ENCODE measurements at places on chromosomes 2 and 18.

DNA sequence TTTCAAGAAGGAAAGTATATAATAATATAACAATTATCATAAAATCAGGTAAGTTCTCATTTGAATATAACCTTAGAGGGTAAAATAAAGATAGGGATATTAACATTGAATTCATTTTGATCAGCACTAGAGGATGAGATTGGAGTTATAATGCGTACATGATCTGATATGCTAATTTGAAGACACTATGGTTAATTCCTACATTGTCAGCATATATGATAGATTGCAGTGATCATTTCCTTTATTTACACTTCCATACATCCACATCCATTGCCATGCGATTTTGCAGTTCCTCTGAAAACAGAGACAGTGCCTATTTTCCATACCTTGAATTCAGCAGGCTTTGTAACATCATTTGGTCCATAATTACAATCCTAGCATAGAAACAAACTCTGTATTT, 519.2 kb downstream of the CCDC85A start:
- DNase-seq = no peak

- no peak for DNase-seq
These were observed 77.3 kb upstream of the ATG16L1 start for GRCh38 chr2:233174137-233174536.

DNA sequence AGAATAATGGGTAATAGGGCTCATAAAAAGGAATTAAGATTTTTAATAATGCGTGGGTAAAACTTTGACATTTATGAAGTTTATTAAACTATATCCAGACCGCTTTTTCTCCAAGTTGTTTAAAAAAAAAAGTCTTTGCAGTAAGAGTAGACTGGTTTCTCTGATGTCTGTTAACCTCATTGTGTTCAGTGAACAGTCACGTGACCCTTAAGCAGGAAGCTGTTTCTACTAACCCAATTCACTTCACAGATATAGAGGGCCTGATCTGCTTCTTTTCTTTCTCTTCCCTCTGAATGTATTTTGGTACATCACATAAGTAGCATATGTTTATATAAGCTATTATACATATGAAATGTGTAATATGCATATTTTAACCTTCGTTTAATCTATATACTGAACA, 1011.3 kb upstream of the CELF4 start:
- DNase-seq = no peak

DNA sequence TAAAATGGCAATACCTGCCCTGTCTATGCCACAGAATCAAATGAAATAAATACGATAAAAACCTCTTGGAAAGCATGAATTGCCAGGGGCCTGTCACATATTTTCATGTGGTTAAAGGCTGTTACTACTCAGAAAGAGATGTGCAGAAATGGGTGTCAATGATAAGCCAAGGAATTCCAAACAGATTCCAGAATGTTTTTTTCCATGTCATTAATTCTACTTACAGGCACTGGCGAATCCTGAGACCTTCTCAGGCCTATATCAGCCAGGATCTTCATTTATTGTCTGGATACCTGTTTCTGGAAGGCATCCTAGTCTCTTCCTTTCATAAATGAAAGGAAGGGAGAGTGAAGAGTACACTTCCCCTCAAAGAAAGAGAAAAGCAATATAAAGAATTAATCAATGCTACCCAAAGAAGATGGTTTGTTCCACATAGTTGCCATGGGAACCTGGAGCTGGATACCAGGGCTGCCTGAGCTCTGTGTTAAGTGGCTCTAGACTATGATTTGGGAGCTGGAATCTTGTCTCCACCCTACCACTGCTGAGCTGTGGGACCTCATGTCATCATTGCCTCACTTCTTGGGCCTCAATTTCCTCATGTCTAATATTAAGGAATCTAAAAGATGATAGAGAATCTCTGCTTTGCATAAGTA, 335.1 kb upstream of the SKOR2 start:
- DNase-seq = no peak

DNA sequence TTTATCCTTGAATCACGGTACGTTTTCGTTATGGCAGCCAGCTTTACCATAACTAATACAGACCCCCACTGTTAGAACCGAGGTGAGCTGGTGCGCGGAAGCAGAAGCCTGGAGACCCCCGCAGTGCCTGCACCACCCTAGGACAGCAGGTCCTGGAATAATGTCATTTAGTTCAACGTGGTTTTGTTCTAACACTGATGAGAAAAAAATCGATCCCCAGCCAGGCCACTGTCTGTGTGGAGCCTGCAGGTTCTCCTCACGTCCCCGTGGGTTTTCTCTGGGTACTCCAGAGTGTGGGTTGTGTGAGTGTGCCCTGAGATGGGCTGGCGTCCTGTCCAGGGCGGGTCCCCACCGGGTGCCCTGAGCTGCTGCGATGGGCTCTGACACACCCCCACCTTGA, 69.9 kb upstream of the ST3GAL5 start:
- DNase-seq = no peak

- no peak for DNase-seq
These were observed 639.8 kb upstream of the ZEB2 start for GRCh38 chr2:145159676-145160075.

- no peak for DNase-seq
These were observed 155.3 kb downstream of the TFCP2L1 start for GRCh38 chr2:121129692-121130091.

GRCh38 chr2:62662554-62662953, 43.0 kb upstream of the EHBP1 start:
- DNase-seq = no peak

- DNase-seq = no peak
These were observed 1.4 kb downstream of the C1QL2 start for GRCh38 chr2:119156891-119157773.

DNA sequence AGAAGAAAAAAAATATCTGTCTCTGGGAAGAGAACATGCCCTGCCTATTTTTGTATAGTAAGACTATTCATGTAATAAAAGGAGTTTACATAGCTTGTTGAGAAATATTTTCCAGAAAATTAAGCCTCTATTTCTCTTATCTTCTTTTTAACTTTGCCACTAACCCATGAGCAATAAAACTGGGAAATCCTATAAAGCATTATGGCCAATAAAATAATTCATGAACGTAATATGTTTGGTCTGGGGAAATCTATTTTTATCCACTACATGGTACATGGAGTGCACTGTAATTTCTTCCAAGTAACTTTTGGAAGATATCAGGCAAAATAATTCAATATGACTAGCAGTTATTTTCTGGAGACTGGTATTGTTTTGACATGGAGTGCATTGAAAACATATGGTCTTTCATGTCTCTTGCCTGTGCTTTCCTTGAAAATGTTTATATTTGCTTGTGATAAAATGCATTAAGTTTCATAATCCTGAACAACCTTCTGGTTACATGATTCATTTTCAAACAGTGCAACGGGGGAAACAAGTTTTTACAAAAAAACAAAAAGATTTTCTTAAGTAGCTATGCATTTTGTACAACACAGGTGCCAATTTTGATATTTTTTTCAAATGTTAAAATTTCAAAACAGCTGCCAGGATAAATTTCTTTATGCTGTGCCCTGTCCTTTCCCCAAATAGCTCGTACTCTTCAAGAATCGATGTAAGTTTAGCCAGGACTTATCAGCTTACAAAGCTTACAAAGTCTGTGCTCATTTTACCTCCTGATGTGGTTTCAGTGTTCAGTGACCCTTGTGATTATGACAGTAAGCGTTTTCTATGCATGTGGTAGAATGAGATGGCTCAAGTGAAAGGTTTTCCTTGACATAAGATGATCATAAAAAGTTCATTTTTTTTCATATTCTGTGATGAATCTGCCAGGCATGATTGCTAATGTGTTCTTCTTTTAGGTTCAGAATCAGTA, 194.5 kb downstream of the UBE2E3 start:
- DNase-seq = no peak

GRCh38 chr18:63016270-63016669, 300.9 kb downstream of the PHLPP1 start:
- no peak for DNase-seq

GRCh38 chr18:52577795-52578194, 237.8 kb downstream of the DCC start:
- no peak for DNase-seq

DNA sequence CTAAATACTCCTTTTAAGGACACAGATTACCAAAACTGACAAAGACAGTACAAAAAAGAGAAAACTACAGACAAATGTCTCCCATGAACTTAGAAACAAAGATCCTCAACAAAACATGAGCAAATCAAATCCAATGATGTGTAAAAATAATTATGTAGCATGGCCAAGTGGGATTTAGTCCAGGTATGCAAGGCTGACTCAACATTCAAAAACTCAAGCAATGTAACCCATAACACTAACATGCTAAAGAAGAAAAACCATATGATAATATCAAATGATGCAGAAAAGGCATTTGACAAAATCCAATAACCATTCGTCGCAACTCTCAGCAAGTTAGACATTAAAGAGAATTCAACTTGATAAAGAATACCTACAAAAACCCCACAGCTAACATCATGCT, 239.0 kb upstream of the KLHL29 start:
- DNase-seq = no peak

DNA sequence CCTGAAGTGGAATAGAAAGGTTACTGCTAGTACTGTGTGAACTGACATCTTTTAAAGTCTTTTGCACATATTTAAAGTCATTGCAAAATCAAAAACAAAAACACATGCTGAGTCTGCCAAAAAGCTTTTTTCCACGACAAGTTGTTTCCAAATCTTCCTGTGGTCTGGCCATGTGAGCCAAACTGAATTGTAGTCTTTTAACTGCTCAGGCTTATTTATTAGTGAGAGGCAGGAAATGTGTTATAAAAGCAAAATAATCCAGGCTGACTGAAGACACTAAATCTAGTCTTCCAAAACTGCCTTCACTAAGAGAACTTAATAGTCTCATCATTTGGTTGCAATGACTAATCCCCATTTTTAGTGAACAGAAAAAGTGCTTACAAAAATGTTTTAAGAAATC, 2.3 kb downstream of the KRCC1 start:
- no peak for DNase-seq

- DNase-seq = no peak
These were observed 279.2 kb downstream of the CYRIA start for GRCh38 chr2:16386431-16386830.

GRCh38 chr2:60316381-60317033, 236.9 kb downstream of the BCL11A start:
- no peak for DNase-seq

DNA sequence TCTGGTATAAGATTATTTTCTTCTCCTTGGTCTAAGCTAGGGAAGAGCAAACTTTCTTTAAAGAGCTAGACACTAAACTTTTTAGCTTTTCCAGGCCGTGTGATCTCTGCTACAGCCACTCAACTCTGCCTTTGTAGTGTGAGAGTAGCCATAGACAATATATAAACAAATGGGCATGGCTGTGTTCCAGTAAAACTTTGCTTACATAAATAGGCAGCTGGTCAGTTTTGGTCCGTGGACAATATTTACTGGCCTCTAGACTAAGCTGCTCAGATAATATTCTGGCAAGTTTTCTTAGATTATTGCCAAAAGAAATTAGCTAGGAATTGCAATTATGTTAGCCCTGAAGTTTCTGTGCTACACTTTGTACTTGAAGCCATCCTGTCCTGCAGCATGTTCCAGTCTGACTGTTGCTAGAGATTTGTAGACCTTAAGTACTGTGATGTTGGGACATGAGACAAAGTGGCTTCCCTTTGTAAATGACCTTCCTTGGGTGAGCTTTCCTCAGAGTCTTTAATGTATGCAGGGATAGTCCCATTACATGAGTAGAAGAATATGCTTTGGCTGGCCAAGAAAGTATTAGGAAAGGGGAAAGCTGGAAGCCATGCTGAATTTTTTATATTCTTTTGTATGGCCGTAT, 126.9 kb downstream of the SOX11 start:
- DNase-seq = no peak

DNA sequence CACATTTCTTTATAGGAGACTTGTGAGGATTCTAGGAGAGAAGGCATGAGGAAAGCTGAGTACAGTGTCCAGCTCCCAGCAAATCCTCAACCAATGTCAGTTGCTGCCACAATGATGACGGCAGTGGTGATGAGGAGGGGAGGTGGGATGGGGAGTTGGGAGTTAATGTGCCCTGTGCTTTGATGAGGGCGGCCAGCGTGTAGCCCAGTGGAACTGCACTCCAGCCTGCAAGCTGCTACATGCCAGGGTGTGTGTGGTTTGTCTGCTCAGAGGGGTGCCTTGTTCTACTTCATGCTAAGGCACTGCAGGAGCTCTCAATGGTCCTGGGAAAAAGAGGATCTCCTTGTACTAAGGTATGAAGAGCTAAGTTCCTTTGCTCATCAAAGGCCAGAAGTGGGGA, 96.1 kb downstream of the MSH2 start:
- DNase-seq = no peak

- no peak for DNase-seq
These were observed 3.0 kb upstream of the FOSL2 start for GRCh38 chr2:28389399-28390240.

- no peak for DNase-seq
These were observed 52.6 kb downstream of the MRPL35 start for GRCh38 chr2:86251840-86252266.

DNA sequence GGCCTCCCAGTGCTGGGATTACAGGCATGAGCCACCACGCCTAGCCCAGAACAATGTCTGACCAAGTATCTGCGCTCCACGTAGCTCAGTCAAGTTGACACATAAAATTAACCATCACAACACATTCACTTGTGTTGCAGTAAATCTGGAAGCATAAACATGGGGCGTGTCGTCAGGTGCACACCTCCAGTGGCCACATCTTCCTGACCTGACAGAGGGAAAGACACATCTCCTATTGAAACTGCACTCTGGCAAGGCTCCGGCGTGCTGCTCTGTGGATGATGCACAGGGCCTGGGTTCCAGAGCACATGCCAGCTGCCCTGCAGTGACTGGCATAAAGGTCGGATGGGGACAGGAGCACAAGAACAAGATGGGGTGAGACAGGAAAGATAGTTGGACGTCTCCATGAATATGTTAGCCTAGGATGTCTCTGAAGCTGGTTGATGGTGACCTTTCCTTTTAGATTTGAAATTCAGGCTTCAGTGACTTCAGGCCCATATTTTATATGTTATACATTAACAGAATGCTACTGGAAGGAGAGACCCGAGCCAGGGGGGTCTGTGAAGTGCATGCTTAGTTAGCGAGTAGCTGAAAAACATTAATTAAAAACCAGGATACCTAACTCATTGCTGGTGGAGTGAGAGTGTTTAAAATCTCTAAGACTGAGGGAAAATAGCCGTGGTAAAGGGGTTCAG, 10.9 kb downstream of the IMPA2 start:
- DNase-seq = no peak

- DNase-seq = no peak
These were observed 52.9 kb downstream of the PPP1R1C start for GRCh38 chr2:182038576-182038975.

DNA sequence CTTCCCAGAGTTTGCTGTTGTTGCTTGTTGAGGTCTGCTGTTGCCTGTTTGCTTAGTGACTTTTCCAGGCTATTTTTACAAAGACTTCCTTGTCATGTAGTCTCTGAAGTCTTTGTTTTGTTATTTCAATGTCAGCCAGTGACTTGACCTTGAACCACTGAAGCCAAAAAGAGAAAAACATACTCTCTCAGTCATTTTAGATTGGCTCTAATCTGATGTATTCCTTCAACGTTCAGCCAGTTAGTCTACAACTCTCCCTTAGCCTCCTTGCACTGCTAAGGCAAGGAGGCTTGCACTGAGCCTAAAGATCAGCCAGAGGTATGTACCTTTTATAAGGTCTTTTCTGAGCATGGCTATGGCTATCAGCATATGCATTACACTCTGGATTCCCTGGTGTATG, 27.9 kb downstream of the KIAA1328 start:
- no peak for DNase-seq

- DNase-seq = no peak
These were observed 40.8 kb upstream of the PTMA start for GRCh38 chr2:231667496-231667895.

- no peak for DNase-seq
These were observed 17.3 kb downstream of the BOLA3 start for GRCh38 chr2:74130211-74130995.
